Stimulated activated CD4-positive, alpha-beta T cell treated with anti-CD3 and anti-CD28 coated beads, Interleukin-1b, Interleukin-23, amount 100 ng/mL, for 4 hours (primary cell): ENCODE measurements at places on chromosomes 2 and 18.

GRCh38 chr2:120768112-120769048 is 32.7 kb downstream of the GLI2 start:
- no peak for DNase-seq

- no peak for DNase-seq
These were observed 105.7 kb upstream of the LDAH start for GRCh38 chr2:20928617-20929016.

DNA sequence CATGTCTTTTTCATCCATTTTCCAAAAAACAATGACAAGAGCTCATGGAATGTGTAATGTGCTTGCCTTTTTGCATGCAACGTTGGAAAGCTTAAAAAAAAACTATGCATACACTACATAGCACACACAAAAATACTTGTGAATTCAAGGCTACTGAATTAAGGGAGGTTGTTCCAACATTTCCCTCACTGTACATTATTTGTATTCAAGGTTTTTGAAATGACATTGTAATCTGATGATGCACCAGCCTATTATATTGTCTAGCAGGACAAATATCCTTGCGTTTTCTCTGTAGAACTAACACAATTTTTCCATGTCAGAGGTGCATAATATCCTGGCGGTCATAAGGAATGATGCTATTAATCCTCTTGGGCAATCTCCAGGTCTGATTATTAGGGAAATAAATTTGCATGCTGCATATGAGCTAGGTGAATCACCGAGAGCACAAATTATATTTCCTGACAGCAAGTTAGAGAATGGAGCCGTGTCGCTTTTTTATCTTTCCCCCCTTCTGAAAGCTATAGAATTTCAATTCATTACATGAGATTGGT is 836.9 kb upstream of the FANCL start:
- DNase-seq: no peak

GRCh38 chr18:24369426-24369825 is 28.2 kb downstream of the OSBPL1A start:
- no peak for DNase-seq

- no peak for DNase-seq
These were observed 139.7 kb downstream of the DDX1 start for GRCh38 chr2:15731213-15731888.

GRCh38 chr2:97675430-97676113 is 6.1 kb downstream of the C2orf92 start:
- DNase-seq: no peak

DNA sequence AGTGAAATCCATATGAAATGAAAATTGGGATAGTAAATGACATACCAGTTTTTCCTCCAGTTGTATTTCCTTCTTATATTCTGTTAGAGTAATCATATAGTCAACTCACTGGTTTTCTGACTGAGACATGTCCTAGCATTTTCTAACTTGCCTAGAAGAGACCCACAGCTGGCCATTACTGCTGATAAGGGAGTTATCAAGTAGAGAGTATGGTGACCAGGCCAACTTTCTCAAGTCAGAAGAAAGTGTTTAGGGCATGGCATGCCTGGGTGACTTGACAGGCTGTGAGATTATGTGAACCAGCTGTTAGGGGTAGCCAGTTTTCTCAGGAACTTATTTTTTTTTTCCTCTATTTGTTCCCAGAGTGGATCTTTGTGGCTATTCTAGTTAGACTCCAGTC is 81.2 kb downstream of the GPD2 start:
- no peak for DNase-seq

DNA sequence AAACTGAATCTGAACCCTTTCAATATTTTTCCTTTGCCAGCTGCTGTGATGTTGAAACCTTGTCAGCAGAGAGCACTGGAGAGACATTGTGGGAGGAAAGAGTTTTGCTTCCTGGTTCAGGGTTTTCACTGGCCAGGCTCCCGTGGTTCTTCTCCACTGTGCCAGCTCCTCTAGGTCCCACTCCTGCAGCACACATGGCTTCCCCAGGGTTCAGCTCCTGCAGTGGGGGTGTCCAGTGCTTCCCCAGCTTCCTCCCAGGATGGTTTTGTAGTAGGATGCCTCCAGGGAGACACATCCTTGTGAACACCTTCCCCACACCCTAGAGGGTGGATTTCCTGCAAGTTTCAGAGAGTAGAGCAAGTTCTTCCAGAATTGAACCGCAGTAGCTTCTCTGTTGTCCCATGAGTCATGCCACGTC is 24.0 kb upstream of the SULT1C3 start:
- no peak for DNase-seq

- DNase-seq: no peak
These were observed 1.0 kb upstream of the ROCK1 start for GRCh38 chr18:21112543-21113105.

GRCh38 chr2:222309766-222310165 is 11.0 kb upstream of the PAX3 start:
- no peak for DNase-seq

DNA sequence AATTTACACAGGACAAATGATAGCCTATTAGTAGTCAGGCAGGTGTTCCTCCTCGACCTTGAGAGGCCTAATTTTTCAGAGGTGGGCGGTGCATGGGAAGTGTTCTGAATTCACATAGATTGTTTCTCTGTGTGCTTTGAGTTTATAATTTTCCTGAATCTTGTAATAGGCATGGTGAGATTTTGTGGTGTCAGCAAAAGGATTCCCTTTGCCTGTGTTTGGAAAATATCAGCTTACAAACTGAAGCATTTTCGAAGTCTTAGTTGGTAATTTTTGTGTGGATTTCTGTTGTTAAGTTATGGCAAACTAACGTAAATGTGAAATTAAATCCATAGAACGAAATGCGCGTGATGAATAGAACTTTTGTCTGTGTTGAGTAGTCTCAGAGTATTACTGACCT is 194.0 kb upstream of the RBMS1 start:
- no peak for DNase-seq

DNA sequence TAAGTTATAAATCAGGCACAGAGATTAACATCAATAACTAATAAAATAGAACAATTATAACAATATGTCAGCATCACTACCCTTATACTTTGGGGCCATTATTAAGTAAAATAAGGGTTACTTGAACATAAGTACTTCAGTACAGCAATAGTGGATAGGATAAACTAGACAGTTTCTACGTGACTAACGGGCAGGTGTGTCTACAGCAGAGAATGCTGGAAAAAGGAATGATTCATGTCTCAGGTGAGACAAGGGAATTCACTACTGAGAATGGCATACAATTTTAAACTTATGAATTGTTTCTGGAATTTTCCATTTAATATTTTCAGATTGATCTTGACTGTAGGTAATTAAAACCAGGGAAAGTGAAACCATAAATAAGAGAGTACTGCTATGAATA is 5.5 kb downstream of the WDR75 start:
- DNase-seq: no peak

DNA sequence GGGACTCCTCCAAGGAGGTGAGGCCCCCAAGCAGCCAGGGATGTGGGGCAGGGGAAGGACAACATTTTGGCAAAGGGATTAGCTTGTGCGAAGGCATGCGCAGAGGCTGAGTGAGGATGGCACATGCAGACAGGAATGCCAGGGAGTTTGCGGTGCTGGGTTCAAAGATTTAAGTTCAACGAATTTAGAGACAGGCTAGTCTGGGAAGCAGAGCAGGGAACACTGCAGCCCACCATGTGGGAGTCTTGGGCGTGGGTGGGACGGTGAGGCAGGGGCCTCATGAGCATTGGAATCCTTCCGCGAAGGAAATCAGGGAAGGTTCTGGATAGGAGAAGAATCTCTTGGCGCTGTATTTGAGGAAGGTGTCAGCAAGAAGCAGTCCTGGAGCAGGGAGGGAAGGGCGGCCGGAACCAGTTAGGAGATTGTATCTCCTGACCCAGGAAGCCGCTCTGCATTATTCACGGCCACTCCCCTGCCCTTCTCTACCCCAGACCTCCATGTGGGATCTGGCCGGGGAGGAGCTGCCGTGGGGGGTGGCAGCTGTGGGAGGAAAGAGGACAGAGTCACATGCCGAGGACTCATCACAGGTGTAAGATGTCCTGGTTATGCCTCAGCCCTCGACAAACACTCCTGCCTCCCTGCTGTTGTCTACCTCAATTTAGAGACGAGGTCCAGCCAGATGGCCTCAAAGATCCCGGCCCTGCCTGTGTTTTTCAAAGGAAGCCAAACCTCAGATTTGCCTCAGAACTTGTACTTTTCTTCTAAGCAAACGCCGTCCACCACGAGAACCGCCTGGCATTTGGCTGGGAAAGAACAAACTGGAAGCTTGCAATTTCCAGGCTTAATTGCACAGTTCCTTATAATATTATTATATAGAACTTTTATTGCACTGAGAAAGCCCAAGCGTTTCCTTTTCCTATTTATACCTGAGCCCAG is 123.7 kb upstream of the SMAD2 start:
- DNase-seq: no peak

GRCh38 chr2:21231985-21232384 is 108.2 kb downstream of the TDRD15 start:
- no peak for DNase-seq

GRCh38 chr2:167353605-167354280 is 465.5 kb downstream of the XIRP2 start:
- no peak for DNase-seq

- DNase-seq: peak; percentile 15
These were observed 122.7 kb downstream of the COL6A3 start for GRCh38 chr2:237291138-237291792.

- DNase-seq: no peak
These were observed 31.1 kb upstream of the EPG5 start for GRCh38 chr18:45998244-45998643.

- DNase-seq: no peak
These were observed 523.3 kb upstream of the VRK2 start for GRCh38 chr2:57523304-57523703.

DNA sequence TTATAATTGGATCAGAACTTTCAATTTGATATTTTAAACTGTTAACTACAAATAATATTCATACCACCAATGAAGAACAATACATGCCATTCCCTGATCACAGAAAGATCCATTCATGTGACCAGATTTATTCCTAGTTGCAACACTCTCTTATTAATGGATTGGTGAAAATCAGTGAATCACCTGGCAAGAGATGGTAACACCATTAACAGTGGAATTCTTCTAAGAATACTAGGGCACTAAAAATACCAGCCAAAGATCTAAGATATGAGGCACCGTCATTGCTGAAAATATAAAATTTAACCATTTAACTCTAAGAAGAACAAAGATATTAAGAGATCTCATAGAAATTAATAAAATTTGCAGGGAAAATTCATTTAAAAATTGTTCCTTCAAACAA is 58.1 kb downstream of the MAP4K3 start:
- no peak for DNase-seq

- no peak for DNase-seq
These were observed 20.8 kb downstream of the CRIM1 start for GRCh38 chr2:36376319-36376765.

DNA sequence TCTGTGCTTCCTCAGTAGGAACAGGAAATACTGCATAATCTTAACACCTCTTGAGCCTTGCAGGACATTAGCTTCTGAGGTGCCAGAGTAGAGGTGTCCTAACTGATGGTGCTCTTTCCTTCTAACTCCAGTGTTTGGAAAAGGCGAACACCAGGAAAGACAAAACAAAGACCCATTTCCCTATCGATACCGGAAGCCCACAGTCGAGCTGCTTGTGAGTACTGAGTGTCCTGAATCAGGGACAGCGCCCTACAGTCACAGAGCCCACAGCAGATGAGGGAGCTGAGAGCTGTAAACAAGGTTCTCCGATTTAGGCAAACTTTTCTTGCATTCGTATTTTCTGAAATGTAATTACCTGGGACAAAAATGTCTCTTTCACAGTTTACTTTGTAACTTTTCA is 50.7 kb downstream of the SLC14A2 start:
- DNase-seq: no peak

GRCh38 chr2:158928965-158929364 is 39.5 kb upstream of the TANC1 start:
- DNase-seq: no peak

DNA sequence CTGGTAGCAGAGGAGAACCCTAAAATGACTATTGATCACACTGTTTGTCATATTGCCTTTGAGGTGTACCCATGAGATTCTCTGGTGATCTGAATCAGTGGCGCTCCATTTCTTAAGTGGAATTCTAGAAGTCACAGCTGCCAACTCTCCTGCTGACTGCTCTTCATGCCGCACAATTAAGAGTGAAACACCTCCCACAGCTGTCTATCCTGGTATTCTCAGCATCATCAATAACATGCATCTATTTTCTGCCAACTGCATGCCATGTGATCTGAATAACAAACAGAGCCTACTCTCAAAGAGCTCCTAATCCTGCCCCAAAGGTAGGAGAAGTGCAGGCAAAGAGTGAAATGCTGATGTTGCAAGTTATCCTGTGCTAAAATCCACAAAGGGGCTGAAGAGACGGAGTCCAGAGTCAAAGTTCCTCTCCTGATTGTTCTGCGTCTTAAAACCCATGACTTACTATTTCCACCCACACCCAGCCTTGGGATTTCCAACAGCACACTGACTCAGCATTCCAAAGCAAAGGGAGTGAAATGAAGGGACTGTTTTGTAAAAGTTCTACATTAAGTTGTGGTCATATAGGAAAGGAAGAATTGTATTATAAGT is 13.7 kb upstream of the DAPL1 start:
- no peak for DNase-seq

- no peak for DNase-seq
These were observed 17.7 kb upstream of the PDCL3 start for GRCh38 chr2:100544911-100545596.

DNA sequence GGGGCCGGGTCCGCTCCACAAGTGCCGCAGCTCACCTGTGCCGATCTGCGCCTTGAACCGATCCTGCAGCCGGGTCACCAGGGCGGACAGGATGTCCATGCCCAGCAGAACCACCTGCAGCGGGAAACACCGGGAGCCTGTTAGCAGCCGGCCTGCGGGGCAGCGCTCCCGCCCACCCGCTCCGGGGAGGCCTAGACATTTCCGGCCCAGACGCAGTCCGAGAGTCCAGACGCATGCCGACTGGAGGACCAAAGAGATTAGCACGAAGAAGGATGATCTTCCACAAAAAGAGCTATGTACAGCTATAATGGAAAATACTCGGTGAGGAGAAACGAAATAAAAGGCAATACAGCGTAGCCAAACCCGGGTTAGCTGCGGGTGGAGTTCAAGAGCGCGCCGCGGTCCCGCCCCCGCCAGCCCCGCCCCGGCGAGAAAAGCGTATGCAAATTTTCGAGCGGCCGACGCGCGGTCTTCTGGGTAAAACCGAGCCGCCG is 421 bp upstream of the RNU4ATAC start:
- DNase-seq: peak; percentile 79

GRCh38 chr2:58893656-58894351 is 652.7 kb upstream of the FANCL start:
- DNase-seq: no peak

GRCh38 chr2:179995741-179996515 is 11.2 kb downstream of the CWC22 start:
- DNase-seq: no peak

- DNase-seq: no peak
These were observed 3.9 kb upstream of the ID2 start for GRCh38 chr2:8677646-8678592.

GRCh38 chr2:27222407-27222806 is 5.2 kb downstream of the CAD start:
- DNase-seq: no peak

DNA sequence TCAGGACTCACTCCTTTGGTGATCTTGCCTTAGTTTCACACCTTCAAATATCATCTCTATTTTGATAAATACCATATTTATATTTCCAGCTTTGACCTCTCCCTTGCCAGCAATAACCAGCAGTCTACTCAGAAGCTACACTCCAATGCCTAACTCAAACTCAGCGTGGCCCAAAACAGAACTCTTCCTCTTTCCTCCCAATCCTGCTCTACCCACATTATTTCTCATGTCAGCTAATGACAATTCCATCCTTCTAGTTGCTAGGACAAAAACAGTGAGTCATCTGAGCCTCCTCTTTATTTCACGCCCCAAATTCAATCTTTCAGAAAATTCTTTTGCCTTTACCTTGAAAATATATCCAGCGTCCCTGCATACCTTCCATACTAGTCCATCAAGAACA is 23.5 kb downstream of the CYRIA start:
- DNase-seq: no peak
